Stimulated activated CD4-positive, alpha-beta T cell treated with anti-CD3 and anti-CD28 coated beads, TNF-alpha, amount 100 ng/mL, for 24 hours (primary cell): ENCODE measurements at places on chromosomes 11 and 22.
A peak's percentile ranks its signal among the peaks of the same experiment; 100 is the strongest.

DNA sequence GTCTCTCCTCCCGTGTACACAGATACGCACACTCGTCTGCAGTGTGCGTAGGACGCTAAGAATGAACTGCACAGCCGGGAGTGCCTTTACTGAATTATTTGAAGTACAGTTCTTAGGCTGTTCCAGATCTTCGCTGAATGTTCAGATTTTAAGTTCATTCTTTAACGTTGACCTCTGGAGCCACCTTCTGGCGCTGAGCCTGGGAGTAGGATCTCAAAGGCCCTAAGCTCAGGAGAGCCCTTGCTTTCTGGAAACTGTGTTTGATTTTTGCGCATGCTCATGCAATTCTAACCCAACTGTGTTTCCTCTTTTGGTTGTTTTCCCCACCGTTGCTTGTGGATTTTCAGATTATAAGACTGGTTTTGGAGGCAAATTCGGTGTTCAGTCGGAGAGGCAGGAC, 22.8 kb downstream of the CTTN start:
- DNase-seq, result no peak

DNA sequence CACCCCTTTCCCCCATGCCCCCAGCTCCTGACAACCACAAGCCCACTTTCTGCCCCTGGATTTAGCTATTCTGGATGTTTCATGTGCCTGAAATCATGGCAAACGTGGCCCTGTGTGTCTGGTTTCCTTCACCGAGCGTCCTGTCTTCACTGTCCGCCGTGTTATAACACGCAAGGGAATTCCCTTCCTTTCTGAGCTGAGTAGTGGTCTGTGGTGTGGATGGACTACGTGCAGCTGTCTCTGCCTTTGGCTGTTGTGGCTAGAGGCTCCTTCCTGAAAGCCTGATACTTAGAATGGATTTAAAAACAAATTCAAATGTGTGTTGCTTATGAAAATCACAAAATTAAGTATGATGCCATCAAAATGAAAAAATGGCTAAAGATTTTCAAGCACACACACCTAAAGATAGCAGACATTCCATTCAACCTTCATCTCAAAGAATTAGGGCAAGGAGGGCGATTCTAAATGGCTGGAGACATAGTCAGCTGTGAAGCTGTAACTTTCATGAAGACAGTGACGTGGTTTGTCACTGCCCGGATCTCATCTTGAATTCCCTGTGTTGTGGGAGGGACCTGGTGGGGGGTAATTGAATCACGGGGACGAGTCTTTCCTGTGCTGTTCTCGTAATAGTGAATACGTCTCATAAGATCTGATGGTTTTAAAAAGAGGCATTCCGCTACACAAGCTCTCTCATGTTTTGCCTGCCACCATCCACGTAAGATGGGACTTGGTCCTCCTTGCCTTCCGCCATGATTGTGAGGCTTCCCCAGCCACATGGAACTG, 30.5 kb downstream of the KCNQ1 start:
- no peak for DNase-seq

DNA sequence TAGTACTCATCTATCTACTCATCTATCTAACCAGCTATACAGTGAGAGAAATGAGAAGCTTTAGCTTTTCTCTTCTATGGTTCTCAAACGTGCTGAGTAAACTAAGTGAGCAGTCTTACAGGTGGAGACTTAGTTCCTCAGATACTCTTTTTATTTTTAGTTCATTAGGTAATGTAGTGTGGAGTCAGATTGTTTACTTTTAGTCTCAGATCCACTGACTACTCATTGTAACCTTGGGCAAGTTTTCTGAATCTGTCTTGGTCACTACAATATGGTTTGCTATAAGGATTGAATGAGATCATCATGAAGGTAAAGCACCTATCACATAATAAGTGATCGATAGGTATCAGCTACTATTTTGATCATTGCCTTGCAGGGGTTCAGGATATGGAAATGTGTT, 160.1 kb downstream of the RAB38 start:
- no peak for DNase-seq

- no peak for DNase-seq
Measured at GRCh38 chr22:41401781-41402648, 20.3 kb downstream of the TEF start.

DNA sequence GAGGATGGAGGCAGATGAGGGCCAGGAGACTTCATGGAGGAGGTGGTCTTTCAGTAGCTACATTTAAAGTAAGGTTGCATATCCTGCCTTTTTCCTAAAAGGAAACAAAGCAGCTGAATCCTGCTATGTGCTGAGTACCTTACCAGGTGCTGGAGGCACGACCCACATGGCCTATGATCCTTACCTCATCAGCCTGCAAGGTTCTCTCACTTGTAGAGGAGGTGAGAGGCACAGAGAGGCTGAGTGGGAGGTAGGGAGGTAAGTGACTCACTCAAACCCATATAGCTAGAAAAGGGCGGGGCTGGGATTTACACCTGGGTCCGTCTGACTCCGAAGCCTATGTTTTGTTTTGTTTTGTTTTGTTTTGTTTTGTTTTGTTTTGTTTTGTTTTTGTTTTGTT, 75.8 kb downstream of the BUD13 start:
- DNase-seq, result no peak

- DNase-seq, result no peak
Measured at GRCh38 chr11:45224766-45225165, 61.4 kb downstream of the SYT13 start.

GRCh38 chr11:114358716-114359115, 41.6 kb downstream of the C11orf71 start:
- no peak for DNase-seq

- DNase-seq, result no peak
Measured at GRCh38 chr11:10478066-10478465, 23.0 kb downstream of the AMPD3 start.

DNA sequence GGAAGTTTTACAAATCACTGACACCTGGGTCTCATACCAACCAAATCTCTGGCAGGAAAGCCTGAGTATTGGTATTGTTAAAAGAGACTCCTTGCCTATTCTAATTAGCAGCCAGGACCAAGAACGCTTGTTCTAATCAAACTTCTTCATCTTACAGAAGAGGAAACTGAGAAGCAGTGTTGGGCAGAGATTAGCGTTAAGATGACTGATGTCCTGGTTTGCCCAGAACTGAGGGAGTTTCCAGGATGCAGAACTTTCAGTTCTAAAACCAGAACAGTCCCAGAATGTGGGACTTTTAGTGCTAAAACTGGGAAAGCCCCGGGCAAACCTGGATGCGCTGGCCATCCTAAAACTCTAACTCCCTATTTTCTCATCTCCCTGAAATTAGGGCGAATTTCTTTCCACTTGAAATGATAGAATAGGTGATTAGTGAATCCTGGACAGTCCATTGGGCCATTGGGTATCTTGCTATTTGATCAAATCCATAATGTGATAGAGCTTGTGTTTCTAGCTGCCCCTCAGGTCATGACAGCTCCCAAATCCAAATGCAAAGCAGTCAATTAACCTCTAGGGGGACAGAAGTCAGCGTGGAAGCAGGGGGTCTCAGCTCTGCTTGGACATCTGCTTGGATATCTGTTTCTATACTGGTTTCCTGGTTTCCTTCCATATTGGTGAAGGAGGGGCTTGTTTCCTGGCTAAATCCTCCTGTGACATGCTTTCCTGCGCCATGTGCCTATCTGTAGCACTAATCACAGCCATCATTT, 16.0 kb upstream of the TMPRSS13 start:
- DNase-seq, result no peak

DNA sequence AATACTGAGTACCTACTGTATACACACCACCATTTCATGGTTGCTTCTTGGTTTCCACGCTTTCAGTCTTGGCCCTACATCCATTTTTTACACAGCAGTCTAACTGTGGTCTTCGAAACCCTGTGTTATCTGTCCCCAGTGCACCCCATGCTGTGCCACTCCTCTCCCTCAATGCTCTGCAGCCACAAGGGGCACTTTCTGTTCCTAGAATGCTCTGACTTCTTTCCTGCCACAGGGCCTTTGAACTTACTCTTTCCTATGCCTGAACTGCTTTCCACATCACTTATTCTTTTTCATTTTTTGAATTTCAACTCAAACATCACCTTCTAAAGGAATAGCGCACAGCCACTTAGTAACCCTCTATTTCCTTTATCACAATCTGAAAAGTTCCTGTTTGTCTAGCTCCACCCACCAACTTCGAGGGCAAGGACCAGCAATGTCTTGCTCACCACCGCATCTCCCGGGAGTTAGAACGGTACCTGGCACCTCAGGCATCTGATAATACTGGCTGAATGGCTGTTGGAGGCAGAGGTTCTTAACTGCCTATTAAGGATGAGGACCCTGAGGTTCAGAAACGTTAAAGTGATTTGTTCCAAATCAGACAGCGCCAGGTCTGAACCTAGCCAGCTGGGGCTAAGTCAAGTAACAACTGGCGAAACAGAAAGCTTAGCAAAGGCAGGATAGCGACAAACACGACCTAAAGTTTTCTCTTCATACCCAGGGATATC, 568 bp downstream of the ALG8 start:
- peak; percentile 13 for DNase-seq

DNA sequence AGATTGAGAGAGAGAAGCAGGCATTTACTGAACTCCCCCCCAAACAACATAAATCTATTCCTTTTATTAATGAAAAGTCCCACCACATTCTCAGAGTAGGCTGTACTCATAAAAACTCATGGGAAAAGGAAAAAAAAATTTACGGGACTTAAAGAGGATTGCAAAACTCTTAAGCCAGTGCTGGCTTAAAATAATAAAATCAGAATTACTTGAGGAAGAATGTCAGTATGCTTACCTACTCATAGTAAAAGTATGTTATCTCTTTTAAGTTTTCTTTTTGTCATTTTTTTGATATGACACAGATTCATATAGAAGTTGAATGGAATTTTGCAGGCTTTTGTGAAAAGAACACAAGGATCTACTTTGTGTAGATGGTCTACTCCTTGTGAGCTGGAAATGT, 126.3 kb downstream of the LUZP2 start:
- no peak for DNase-seq
